NCI-H82 (cell line): ENCODE measurements at places on chromosomes 13 and 19.
A peak's percentile ranks its signal among the peaks of the same experiment; 100 is the strongest.

GRCh38 chr13:104314926-104315535 is 1248.8 kb upstream of the SLC10A2 start:
- no peak for DNase-seq

DNA sequence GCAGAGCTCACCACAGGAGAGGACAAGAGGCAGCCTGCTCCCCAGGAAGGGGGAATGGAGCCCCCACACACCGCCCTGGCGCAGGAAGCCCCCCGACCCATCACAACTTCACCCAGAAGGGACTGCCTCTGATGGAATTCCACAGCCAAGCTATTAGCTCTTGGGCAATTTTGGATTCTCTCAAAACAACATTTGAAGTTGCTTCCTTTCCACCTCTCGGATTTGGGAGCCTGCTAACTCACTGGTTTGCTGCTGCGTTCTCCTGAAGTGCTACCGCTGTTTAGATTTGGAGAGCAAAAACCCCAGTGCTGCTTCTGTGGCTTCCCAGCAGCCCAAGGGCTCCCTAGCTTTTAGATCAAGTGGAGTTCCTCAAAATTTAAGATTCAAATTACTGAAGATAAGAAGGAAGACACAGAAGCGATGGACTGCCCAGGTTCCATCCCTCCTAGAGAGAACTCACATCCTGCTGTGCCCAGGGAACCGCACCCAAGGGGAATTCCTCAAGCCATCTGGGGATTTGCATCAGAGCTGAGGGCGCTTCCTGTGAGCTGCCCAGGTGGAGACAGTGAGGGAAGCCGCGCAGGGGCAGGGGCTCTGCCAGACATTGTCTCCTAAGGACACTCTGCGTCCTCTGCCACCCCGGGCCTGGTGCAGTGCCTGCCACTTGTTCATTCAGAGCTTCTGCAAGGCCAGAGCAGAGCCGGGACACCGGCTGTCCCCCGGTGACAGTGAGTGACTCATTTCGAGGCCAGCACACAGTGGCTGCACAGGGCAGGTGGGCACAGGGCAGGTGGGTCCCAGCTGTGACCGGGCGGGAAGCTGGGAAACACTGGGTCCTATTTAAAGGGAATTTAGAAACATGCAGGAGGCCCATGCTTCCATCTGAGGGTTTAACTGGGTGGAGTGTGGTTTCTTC is 45.5 kb downstream of the COL4A1 start:
- DNase-seq = no peak

DNA sequence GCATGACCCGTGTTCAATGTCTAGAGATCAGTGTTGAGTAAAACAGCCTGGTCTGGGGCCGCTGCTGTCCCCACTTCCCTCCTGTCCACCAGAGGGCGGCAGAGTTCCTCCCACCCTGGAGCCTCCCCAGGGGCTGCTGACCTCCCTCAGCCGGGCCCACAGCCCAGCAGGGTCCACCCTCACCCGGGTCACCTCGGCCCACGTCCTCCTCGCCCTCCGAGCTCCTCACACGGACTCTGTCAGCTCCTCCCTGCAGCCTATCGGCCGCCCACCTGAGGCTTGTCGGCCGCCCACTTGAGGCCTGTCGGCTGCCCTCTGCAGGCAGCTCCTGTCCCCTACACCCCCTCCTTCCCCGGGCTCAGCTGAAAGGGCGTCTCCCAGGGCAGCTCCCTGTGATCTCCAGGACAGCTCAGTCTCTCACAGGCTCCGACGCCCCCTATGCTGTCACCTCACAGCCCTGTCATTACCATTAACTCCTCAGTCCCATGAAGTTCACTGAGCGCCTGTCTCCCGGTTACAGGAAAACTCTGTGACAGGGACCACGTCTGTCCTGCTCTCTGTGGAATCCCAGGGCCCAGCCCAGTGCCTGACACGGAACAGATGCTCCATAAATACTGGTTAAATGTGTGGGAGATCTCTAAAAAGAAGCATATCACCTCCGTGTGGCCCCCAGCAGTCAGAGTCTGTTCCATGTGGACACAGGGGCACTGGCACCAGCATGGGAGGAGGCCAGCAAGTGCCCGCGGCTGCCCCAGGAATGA is 1.5 kb upstream of the CEACAM5 start:
- DNase-seq = peak; percentile 84

GRCh38 chr13:27383104-27383921 is 41.1 kb upstream of the GTF3A start:
- peak; percentile 39 for DNase-seq

GRCh38 chr13:47188802-47189201 is 291.9 kb upstream of the HTR2A start:
- no peak for DNase-seq
